ENCODE measurements at places on chromosomes 6 and 20.
A peak's percentile ranks its signal among the peaks of the same experiment; 100 is the strongest.

DNA sequence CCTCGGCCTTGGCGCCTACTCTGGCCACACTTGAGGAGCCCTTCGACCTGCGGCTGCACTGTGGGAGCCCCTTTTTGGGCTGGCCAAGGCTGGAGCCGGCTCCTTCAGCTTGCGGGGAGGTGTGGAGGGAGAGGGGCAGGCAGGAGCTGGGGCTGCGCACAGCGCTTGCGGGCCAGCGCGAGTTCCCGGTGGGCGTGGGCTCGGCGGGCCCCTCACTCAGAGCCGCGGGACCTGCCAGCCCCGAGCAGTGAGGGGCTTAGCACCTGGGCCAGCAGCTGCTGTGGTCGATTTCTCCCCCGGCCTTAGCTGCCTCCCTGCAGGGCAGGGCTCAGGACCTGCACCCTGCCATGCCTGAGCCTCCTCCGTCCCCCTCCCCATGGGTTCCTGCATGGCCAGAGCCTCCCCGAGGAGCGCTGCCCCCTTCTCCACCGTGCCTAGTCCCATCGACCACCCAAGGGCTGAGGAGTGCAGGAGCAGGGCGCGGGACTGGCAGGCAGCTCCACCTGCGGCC, 136.8 kb downstream of the EPHA7 start:
- no peak for DNase-seq

GRCh38 chr6:130162421-130162820, 60.3 kb downstream of the SAMD3 start:
- no peak for DNase-seq

DNA sequence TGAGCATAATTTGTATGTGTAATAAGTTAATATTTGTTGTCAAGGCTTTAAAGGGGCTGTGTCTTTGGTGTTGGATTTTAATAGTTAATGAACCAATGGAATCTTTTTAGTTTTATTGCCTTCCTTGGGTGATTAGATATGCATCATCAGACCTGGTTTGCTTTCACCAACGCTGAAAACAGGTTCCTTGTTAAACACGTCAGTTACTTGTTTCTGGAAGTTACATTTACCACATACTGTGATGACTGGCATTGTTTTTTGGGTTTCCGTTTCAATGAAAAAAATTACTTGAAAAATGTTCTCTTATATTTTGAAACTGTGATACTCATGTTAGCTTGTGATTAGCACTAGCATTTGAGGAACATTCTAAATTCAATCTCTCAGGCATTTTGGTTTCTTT, 58.6 kb upstream of the RNF144B start:
- no peak for DNase-seq

DNA sequence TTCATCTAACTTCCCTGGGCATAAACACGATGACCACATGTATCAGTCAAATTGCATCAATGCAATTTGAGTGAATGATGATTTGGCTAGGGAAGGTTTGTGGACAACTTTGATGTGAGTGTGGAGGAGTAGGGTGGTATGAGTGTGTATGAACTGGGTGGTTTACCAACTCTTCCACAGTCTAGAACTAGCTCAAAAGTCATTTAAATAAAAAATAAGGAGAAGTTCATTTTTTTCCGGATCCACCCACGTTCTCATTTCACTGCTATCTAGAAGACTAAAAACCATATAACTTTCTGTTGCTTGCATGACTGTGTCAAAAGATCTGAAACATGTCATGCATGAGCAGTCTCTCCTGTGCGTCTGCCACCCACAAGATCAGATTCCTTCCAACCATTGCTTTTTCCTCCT, 23.6 kb downstream of the SLC35D3 start:
- no peak for DNase-seq

GRCh38 chr6:149289192-149289781, 28.2 kb upstream of the TAB2 start:
- no peak for DNase-seq

- peak; percentile 83 for DNase-seq
These were observed 4.6 kb downstream of the TP53TG5 start for GRCh38 chr20:45373353-45374100.

- DNase-seq: no peak
These were observed 140.6 kb downstream of the RPS12 start for GRCh38 chr6:132954936-132955335.

GRCh38 chr20:33466303-33466646, 22.7 kb upstream of the SNTA1 start:
- no peak for DNase-seq

- no peak for DNase-seq
These were observed 62.3 kb downstream of the PDE7B start for GRCh38 chr6:135913785-135914184.

DNA sequence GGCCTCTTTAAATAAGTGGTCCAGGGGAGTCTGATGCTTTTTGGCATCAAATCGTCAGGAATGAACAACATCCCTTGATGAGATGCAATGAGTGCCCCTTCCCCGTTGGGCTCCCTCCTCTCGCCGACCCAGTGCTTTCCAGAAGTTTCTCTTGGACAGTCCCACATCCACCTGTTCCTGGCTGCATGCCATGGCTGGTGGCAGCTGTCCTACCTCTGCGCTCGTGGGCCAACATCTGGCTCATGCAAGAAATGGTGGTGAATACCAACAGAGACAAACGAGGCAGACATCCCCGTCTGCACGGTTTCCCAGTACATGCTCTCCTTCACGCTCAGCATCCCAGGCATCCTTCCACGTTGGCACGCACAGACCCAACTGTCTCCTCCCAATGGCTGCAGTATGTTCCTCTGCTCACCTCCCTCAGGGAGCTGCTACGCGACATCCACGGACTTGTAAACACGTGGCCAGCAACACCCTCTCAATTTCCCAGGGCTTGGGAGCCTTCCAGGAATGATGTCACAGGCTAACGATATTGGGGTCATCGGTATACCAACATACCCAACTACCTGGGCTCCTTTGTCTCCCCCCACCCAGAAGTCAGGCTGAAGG, 37.5 kb downstream of the PPP1R3G start:
- DNase-seq: no peak

- no peak for DNase-seq
These were observed 34.1 kb downstream of the EZR start for GRCh38 chr6:158785036-158785435.

DNA sequence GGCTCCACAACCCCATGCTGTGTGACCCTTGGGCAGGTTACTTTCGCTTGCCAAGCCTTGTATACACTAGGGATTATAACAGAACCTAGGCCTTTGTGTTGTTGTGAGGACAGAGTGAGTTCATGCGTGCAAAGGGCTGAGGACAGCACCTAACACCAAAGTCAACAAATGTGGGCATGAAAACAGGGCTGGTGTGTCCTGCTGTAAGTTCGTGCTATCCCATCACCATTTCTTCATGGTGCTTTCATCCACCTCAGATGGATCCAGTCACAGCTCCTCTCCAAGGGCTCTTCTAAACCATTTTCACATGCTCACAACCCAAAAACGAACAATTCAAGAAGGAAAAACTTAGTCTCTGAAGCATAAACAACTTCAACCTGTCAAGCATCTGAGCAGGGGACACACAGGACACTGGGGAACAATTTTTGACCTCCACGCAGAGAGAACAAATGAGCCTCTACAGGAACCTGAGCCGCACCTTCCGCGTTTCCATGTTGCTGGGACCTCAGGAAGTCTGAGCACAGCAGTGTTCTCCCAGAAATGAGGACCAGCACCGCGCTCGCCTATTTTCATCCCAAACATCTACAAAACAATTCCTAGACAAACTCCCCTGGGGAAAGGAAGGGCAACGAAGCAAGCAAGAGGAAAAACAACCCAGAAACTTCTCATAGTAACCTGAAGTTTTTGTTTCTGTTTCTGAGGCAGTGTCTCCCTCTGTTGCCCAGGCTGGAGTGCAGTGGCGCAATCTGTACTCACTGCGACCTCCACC, 3.1 kb downstream of the LRP11 start:
- no peak for DNase-seq

GRCh38 chr6:88177961-88178464, 11.9 kb upstream of the CNR1 start:
- no peak for DNase-seq

- DNase-seq: no peak
These were observed 101.3 kb downstream of the RALGAPA2 start for GRCh38 chr20:20611167-20611566.

DNA sequence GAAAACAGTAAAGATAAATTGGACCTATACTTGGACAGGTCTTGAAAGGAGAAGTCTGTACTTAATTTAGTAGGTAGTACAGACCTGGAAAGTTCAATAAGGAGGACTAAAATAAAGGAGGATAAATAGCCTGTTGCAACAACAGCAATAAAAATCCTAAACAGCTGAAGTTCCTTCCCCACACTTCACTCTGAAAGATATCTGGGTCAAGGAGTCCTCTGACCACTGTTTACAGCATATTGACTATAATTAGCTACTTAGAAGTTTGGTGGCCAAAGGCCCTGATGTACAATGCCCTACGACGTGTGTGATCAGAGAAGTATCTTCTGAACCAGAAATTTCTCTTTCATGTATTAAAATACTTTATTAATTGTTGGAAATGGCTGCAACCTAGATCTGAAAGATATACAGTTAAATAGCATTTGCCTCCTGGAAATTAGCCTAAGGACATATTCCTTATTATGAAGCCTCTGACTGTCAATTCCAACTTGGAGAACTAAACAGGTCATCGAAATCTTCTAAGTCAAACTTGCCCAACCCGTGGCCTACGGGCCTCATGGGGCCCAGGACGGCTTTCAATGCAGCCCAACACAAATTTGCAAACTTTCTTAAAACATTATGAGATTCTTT, 82.8 kb downstream of the KIF13A start:
- DNase-seq: no peak

DNA sequence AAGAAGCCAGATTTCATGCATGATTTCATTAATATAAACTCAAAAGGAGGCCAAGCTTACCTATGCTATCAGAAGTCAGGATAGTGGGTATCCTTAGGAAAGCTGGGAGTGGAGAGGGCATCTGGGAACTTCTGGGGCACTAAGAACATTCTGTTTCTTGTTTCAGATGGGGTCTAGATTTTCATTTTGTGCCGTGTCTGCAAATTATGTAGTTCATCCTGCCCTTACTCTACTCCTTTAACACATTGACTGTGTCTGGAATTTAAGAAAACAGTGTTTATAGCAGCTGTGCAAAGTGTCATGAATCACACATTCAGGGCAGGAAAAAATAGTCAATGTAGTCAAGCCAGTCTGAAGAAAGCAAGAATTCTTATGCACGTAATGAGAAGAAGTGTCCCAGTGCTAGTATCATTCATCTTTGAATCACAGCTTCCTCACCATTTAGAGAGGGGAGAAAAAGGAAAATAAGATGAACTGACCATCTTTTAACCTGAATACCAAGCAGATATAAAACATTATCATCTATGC, 11.6 kb upstream of the SPTLC3 start:
- no peak for DNase-seq

DNA sequence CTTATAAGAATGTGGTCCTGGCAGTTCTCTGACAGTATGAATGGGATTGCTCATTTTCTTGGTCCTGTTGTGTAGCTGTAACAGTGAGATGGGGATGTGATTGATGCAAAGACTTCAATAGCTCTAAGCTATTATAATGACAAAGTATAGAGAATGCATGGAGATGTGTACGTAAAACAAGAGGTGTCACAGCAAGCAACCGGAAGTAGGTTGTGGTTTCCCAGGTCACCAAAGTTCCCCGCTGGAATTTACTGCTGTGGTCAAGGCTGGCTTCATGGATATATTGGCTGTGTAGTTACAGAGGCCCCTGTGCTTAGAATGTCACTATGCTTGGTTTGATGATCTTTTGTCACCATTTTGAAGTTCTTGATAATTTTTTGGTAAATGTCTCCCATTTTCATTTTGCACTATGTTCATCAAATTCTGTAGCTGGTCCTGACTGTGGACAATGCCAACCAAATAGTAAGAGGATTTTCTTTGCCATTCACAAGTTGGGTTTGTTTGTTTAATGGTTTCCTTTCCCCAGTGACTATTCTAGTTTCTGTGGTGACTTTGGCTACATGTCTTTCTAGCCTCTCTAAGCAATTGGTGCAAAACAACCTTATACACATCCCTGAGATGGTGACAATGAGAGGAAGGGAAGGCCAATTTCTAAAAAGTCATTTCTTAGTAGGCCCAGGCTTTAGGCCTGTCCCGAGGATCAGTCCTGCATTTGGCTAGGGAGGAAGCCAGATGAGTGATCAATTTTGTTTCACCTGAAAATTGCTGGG, 10.5 kb downstream of the DNAH8 start:
- DNase-seq: no peak

DNA sequence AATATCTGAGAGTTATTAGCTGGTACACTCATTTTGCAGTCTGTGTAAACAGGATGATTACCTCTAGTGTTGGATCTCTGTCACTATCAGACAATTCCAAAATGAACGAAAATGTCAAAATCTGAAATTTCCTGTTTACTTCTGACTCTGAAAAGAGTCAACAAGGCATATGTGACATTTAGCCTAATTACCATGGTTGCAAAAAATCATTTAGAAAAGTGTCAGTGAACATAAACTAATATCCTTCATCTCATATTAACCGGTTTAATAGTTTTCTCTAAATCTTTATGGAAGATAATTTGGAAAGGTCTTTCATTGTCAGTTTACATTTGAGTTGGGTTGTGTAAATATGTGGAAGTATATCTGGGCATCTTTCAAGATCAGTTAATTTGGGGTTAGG, 431.8 kb upstream of the HSF2 start:
- no peak for DNase-seq

DNA sequence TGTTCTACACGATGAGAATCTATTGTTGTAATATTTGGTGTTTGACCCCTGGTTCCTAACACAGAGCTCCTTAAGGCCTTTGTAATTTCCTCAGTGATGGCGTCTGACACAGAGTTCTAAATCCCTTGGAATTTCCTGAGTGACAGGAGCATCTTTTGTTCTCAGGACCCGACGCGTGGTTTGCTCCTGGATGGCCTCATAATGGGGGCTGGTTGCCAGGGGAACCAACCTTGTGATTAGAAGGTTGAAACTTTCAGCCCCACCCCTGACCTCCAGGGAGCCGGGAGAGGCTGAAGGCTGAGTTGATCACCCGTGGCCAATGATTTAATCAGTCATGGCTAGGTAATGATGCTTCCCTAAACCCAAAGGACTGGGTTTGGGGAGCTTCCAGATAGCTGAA, 20.5 kb upstream of the ZNF133 start:
- no peak for DNase-seq

GRCh38 chr6:87237804-87238203, 82.4 kb downstream of the ZNF292 start:
- DNase-seq: no peak

GRCh38 chr20:62496568-62497218, 20.9 kb upstream of the GATA5 start:
- no peak for DNase-seq

DNA sequence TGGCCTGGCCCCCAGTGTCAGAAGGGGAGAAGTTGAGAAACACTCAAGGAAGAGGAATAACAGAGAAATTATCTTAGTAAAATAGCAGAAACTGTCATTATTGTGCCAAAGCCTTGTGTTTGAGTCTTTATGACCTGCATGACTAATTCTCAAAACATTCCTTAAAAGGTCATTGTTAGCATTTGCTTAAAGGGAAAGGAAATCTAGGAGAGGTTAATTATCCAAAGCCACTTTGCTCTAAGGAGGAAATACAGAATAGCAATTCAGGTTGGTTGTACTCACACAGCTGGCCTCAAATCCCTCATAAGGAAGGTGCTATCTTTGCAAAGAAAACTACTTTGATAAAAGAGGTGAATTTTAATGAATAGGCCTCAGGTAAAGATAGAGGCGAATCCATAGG, 516.7 kb downstream of the CBLN4 start:
- no peak for DNase-seq

All from stimulated activated CD4-positive, alpha-beta T cell treated with anti-CD3 and anti-CD28 coated beads, TNF-alpha, amount 100 ng/mL, for 4 hours (primary cell).